ENCODE measurements at places on chromosomes 13 and 19. TPM values are rescaled to one million over a fixed set of nuclear protein-coding genes. Genes with fewer than 3 reads are reported as not detected.

CELF5 gene
- total RNA-seq: 0.41 TPM

HSH2D gene
- total RNA-seq: 20.5 TPM

B3GLCT gene
- 6.9 TPM for total RNA-seq

OR10H1 gene
- total RNA-seq: not detected

CEACAM3 gene
- not detected for total RNA-seq

CERS1 gene
- not detected for total RNA-seq

MRPL4 gene
- 50.8 TPM for total RNA-seq

LRG1 gene
- total RNA-seq: not detected

OR7A5 gene
- not detected for total RNA-seq

CD209 gene
- 0.26 TPM for total RNA-seq

ARRDC5 gene
- total RNA-seq: 34.2 TPM

- DNase-seq: peak; percentile 98
Measured at GRCh38 chr19:55654868-55655647, at the start of gene U2AF2. U2AF2 (plus strand) TSS chr19:55655035; CDS start chr19:55655105, 70 bp downstream.

GRCh38 chr13:113062691-113063090 is 42.9 kb upstream of the F7 start:
- DNase-seq: no peak

DNA sequence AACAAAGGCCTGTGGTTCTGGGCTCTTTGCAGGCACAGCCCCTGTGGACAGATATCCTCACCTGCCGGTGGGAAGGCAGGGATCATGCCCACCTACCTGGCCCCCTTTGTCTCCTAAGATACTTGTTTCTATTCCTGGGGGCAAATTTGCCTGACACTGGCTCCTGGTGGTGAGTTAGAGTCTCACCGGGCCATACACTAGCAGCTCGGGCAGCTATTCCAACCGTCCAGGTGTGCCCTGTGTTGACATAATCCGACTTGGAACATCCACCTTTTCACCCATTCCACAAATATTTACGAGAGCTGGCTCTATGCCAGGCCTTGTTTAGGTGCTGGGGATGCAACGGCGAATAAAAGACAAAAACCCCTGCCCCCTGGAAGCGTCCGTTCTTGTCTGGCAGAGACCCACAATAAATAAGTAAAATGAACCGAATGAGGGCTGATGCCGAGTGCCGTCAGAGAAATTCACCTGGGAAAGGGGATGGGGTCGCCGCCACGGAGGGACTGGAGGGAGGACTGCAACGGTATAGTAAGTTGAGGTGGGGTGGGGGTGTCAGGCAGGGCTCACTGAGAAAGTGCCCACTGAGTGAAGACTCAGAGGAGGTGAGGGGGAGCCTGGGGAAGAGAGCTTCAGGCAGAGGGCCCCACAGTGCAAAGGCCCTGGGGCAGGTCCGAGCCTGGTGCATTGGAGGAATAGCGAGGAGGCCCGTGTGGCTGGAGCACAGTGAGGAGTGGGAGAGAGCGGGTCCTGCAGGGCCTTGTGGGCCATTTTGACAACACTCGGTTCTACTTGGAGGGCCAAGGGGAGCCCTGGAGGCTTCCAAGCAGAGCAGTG is 43.2 kb upstream of the RANBP3 start:
- DNase-seq: no peak

DNA sequence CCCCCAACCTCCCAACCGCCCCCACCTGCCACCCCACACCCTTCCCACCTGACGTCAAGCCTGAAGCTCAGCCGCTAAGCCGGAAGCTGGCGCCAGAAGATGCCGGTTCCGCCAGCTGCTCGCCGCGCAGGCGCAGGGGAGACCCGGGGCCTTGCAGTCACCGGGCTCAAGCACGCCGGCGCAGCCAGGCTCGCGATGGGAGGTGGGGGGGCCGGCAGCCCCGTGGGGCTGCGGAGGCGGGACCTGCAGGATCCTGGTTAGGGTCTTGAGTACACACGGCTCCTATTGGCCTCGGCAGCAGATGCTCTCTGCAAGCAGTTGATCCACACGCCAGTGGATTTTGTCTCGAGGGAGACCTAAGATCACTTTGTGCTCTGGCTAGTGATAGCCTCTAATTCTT is at the start of gene LIG4:
Gene LIG4 (minus strand): TSS at position 101 of the 400 bp plus-strand sequence. CDS start 4,268 bp downstream, outside the sequence.
- peak; percentile 91 for DNase-seq

DNA sequence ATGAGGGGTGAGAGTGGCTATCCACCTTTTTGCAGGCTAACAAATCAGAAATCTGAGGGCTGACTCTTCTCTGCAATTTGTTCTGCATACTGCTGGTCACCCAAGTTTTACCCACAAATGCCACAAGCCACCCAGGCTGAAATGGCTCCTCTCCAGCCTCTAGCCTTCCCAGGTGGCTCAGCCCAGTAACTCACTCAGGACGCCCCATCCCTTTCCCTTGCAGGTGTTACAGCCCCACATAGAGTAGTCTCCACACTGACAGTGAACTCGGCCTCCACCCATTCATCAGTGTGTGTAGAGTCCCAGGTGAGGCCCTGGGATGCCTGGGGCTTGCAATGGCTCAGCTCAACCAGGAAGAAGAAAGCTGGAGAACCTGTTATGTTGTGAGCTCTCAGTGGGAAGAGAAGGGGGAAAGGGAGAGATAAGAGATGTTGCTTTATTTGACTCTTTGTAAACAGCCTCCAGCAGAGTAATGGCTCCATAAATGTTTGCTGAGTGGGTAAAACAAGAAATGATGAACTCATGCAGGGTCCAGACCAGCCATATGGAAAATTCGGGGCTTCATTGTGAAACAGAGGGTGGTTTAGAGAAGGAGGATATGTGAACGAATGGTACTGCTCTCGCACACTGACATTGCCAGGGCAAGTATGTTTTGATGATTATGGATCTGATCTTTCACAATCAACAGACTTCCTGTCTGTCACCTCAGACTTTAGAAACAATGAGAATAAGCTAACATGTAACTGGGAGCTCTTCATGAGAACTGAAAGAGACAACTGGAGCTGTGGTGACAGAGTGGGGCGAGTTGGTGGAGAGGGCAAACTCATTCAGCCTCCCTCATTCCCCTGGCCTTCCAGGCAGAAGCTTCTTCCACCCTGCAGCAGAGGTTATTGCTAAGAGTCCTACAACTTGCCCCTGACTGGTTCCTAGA is 74.2 kb upstream of the RFC3 start:
- DNase-seq: no peak

- DNase-seq: peak; percentile 82
Measured at GRCh38 chr19:43826787-43827754, at the start of gene ZNF283. ZNF283 (plus strand) TSS chr19:43827321; CDS start chr19:43833505, 6,184 bp downstream.

DNA sequence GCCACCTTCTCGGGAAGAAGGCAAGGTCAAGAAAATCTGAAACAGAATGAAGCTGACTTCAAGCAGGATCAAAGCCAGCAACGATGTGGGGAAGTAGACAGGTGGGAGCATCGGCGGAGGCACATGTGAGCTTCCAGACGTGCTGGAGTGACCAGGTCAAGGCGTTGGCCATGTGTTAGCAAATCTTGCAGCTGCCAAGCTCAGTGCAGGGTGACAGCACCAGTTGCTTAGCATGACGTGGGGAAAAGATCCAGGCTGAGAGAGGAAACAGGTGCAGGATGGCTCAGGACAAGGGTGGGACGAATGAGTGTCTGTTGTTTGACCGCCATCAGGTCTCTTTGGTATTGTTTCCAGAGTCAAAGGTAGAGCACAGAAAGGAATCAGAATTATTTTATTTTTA is 92.3 kb downstream of the TNFSF13B start:
- no peak for DNase-seq

DNA sequence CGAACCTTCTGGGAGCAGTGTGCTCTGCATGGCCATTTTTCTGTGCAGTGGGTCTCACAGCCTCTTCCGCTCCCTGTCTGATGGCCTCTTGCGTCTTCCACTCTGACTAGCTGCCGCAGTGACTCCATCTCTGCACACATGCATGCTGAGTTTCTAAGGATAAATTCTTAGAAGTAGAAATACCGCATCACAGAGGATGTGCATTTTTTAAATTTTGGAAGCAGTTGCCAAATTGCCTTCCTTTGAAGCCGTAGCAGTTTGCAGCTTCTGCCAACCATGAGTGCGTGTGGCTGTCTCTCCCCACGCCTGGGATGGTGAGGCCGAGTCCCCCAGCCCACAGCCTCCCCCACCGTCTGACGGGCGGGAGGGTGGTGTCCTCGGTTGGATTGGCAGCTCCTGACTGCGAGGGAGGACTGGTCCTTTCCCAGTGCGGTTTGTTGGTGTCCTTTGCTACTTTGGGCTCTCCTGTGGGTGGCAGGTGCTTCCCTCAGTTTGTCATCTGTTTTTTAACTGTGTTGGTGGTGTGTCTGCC is 9.8 kb downstream of the FZR1 start:
- DNase-seq: no peak

DNA sequence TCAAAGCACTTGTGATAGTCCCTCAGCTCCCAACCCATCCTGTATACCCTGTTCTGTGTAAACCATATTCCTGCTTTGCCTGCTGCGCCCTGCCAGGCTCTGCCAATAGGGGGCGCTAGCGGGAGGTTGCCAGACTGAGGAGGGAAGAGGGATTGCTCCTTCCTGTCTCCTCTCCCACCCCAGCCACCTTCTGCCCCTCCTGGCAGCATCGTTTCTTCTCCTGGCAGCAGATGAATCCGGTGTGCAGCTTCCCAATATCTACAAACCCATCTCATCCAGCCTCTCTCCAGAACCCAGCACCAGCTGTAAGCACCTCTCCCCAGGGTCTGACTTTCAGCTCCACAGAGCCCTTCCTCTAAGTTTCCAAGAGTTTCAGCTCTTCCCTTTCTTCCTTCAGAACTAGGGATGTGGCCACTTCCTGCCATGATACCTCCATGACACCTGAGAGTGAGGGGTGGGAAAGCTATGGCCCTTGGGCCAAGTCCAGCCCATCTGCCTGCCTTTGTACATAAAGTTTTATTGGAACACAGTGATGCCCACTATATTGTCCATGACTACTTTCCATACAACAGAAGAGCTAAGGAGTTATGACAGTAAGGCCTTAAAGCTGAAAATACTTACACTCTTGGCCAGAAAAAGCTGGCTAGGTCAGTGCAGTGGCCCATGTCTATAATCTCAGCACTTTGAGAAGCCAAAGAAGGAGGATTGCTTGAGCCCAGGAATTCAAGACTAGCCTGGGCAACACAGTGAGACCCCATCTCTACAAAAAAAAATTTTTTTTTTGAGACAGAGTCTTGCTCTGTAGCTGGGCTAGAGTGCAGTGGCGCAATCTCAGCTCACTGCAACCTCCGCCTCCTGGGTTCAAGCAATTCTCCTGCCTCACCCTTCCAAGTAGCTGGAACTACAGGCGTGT is 34.5 kb upstream of the ATP1A3 start:
- no peak for DNase-seq

- DNase-seq: no peak
Measured at GRCh38 chr13:46178821-46179220, 3.2 kb downstream of the LCP1 start.

DNA sequence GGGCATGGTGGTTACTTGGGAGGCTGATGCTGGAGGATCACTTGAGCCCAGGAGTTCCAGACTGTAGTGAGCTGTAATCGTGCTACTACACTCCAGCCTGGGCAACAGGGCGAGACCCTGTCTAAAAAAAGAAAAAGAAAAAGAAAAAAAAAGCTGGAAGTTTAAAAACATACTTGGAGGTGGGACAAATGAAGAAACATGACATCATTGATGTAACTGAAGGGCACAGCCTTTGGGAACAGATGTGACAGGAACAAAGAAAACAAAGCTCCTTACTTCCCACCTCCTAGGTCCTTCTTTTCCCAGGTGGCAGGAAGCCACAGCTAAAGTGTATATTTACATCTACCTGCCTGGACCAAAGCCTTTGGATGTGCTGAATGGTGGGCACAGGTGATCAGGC is 1.9 kb downstream of the PEX11G start:
- DNase-seq: no peak

GRCh38 chr19:33830264-33830663 is 33.6 kb downstream of the KCTD15 start:
- DNase-seq: no peak

- no peak for DNase-seq
Measured at GRCh38 chr19:50722201-50723013, 757 bp upstream of the CLEC11A start.

- no peak for DNase-seq
Measured at GRCh38 chr19:40592170-40592569, 9.0 kb upstream of the LTBP4 start.

DNA sequence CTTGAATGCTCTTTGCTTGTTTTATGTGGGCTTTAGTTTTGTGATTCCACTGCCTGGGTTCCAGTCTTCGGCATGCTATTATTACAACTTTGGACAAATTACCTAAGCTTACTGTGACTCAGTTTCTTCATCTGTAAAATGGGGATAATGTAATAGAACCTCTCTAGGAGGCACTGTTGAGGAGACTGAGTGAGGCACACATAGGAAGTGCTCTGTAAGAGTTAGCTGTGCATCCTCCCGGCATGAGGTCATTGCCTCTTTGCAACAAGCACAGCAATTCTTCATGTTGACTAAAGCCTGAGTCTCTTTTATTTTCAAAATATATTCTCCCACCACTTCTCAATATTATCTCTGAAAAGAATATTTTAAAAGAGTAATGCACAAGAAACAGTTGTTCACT is 227.4 kb downstream of the DLEU7 start:
- no peak for DNase-seq

- DNase-seq: no peak
Measured at GRCh38 chr13:102930566-102930965, 84.7 kb downstream of the ERCC5 start.

DNA sequence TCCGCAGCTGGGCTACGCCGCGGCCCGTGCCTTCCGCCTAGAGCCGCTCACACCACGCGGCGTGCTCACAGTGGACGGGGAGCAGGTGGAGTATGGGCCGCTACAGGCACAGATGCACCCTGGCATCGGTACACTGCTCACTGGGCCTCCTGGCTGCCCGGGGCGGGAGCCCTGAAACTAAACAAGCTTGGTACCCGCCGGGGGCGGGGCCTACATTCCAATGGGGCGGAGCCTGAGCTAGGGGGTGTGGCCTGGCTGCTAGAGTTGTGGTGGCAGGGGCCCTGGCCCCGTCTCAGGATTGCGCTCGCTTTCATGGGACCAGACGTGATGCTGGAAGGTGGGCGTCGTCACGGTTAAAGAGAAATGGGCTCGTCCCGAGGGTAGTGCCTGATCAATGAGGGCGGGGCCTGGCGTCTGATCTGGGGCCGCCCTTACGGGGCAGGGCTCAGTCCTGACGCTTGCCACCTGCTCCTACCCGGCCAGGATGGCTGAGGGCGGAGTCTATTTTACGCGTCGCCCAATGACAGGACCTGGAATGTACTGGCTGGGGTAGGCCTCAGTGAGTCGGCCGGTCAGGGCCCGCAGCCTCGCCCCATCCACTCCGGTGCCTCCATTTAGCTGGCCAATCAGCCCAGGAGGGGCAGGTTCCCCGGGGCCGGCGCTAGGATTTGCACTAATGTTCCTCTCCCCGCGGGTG is 7.4 kb downstream of the DBP start:
- DNase-seq: no peak

DNA sequence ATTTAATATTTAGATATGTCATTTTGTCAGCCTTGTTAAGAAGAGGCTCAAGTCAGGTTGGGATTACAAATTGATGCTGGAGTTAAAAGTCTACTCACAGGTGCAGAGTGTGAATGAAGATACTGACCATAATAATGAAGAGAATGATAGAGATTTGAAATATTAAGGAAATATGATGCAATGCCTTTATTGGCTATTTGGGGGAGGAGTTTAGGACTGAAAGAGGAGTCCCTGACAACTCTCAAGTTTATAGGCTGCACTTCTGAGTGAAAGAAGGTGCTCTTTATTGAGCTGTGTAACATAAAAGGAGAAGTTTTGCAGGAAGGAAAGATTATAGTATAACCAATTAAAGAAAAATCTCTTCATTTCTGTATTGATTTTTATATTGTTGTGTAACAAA is 827.7 kb upstream of the PCDH9 start:
- no peak for DNase-seq

All from naive thymus-derived CD8-positive, alpha-beta T cell (primary cell).